ENCODE measurements at places on chromosomes 5 and 9. TPM values are rescaled to one million over a fixed set of nuclear protein-coding genes. Genes with fewer than 3 reads are reported as not detected.

- no peak for DNase-seq
Observed at GRCh38 chr9:27425827-27426510, 98.1 kb upstream of the IFNK start.

GRCh38 chr5:57174128-57174889 is 450 bp downstream of the GPBP1 start:
- DNase-seq = no peak

DNA sequence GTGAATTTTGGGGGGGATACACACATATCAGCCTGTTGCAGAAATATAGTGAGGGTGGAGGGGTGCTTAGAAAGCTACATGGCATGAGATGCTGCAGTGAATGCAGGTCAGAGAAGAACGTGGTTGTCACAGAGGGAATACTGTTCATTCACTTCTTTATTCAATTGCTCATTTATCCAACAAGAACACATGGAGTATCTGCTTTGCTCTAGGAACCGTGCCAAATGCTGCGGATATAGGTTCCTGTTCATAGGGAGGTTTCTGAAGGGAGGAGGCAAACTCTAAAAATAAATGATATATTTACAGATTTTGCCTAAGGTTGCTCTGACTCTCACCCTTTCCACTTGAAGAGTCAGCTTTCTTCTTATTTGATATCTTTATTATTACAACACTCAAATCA is 444.3 kb upstream of the CLINT1 start:
- DNase-seq = no peak

DNA sequence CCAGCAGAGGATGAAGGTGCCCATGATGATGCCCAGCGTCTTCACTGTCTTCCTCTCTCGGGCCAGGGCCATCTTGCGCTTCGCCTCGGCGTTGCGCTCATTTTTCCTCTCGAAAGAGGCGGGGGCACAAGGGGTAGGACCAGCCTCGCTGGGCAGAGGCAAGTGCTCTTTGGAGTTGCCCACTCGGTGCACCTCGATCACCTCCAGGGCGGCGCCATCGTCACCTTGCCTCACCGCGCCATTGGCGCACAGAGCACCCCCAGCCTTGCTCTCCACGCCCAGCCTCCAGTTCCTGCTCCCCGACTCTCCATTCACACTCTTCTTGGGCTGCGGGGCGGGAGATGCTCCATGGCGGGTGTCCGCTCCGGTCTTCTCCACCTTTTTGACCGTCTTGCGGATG is 1.6 kb downstream of the HTR1A start:
- no peak for DNase-seq

DNA sequence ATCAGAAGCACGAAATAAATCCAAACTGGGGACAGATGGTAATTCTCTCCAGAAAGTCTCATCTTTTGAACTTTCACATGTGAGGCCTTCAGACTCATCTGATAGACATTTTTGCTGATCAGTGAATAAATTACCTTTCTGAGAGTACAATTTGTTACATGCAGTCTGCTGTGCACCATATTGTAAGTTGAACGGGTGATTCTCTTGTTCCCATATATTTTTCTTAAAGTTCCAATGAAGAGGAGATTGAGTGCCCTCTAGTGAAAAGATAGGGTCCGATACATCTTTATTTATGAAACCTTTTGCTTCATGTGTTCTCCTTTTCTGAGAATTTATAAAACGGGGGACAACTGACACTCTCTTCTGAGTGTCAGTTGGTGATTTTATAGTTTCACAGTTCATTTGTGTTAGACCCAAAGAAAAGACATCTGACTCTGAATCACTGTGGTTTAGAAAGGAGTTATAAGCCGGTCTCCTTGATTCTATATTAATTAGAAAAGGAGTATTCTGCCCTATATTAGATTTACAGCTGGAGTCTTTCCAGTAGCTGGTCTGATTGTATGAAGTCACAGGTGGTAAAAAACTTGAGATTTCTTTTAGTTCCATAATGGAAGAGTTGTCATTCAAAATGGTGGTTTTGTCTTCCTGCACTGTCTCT is 30.4 kb downstream of the GNG10 start:
- no peak for DNase-seq

DNA sequence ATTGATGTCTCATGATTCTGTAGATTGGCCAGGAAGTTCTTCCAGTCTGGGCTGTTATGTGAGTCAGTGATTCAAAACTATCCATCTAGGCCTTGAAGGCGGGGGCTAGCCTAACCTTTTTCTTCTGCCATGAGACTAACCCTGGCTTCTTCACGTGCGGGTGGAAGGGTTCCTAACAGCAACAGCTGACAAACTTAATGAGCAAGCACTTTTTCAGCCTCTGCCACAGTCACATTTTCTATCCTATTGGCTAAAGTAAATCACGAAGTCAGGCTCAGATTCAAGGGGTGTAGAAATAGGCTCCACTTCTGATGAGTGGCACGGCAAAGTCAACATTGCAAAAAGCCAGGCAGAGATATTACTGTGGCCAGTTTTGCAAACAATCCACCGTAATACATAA is 68.4 kb downstream of the STK32A start:
- no peak for DNase-seq

GRCh38 chr5:151684690-151685361 is 1.9 kb downstream of the SPARC start:
- DNase-seq = no peak

DNA sequence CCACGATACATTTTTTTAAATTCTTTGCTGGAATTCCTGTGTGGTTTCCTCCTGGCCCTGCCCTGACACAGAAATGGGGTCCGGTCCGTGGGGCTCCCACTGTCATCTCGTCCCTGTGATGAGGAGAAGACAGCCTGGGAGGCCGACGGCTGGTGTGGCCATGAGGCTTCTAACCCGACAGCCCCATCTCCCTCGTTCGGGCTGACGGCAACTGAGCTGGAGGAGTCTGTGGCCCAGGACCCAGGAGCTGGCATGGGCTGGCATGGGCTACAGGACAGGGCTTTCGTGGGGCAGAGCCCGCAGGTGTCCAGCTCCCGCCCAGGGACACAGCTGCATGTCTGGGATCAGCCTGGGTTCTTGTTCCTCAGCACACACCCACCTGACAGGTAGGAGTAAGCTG is 13.8 kb downstream of the LCN9 start:
- no peak for DNase-seq

DNA sequence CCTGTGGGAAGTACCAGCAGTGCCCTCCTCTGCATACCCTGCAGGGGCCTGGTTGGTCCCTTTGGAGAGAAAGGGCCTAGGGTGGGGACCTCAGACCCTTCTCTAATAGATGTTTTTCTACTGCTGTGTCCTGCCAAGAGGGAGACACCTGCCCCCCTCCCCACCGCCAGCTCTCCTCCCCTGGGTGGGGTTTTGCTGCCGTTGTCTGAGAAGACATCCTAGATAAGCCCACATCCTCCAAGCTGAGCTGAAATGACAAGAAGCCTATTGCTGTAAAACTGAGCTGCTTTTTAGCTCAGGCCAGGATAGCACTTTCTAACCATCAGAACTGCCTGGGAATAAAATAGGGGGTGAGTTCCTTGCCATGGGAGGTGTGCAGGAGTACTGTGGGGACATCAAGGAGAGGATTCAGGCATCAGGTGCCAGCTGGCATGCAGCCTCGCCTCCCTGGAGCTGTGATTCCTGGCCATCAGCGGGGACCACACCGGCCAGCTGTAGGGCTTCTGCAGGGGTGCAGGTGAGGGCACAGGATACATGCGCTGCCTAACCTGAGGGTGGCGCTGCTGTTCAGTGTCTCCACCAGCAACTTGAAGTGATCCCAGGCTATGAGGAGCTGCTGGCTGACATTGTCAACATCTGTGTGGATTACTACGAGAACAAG is 37.9 kb downstream of the CYFIP2 start:
- peak; percentile 67 for DNase-seq

SPATA6L gene
- 9.4 TPM for total RNA-seq

OTP gene
- not detected for total RNA-seq

DNAJC25 gene
- total RNA-seq = 4.5 TPM

Measured in CD4-positive, alpha-beta T cell (primary cell).